ENCODE measurements at places on chromosomes 7 and 10.

DNA sequence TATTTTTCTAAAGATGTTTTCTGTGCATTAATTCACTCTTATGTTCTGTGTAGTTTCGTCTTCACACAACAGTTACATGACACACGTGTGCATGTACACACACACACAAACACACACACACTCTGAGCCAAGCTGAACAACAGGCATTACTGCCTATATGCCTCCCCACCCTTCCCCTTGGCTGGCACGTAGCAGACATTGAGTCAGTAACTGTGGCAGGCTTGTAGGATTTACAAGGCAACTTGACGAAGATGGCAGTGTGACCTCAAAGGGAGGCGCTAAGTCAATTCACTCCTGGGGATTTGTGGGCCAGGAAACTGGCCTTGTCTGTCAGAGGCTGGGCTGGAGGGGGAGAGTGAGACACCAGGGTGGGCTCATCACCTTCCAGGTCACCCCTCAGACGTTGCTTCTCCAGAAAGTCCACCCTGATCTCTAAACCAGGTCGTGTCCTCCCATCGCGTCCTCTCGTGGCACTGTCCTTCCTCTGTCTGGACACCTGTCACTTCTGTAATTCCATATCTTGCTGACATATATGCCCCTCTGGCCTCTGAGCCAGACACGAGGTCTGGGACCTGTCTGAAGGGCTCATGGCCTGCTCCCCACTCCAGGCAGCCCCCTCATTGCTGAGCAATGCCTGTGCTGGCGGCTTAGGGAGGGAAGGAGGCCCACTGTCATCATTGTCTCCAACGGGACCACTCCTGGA lies 41.1 kb upstream of the INPP5A start:
- DNase-seq: no peak

- DNase-seq: no peak
Measured at GRCh38 chr7:123242467-123243092, 42.8 kb upstream of the SLC13A1 start.

DNA sequence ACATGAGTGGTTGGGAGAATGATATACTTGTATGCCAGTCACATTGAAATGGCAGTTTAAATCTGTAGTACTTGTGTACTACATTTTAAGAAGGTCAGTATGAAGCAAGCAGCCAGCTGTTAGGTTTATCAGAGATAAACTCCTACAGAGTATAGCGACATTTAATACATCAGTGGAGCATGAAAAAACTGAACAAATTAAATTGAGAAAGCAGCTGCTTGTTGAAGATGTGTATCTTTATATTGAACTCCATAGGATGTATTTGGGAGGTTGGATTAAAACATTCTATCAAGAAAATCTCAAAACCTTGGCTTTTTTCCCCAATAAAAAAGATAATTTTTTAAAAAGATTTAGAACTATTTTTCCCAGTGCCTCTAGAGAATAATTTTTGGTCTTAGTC lies 47.8 kb downstream of the PHF14 start:
- no peak for DNase-seq

- DNase-seq: no peak
Measured at GRCh38 chr10:109912335-109913281, 10.7 kb downstream of the XPNPEP1 start.

DNA sequence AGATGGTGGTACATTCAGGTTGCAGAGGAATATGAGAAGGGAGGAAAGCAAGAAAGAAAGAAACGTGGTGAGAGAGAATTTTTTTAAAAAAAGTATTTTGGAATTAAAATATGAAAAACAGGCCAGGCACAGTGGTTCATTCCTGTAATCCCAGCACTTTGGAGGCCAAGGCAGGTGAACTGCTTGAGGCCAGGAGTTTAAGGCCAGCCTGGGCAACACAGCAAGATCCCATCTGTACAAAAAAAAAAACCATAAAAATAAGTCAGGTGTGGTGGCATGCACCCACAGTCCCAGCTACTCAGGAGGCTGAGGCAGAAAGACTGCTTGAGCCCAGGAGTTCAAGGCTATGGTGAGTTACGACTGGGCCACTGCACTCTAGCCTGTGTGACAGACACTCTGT lies 112.1 kb downstream of the PARD3 start:
- DNase-seq: no peak

DNA sequence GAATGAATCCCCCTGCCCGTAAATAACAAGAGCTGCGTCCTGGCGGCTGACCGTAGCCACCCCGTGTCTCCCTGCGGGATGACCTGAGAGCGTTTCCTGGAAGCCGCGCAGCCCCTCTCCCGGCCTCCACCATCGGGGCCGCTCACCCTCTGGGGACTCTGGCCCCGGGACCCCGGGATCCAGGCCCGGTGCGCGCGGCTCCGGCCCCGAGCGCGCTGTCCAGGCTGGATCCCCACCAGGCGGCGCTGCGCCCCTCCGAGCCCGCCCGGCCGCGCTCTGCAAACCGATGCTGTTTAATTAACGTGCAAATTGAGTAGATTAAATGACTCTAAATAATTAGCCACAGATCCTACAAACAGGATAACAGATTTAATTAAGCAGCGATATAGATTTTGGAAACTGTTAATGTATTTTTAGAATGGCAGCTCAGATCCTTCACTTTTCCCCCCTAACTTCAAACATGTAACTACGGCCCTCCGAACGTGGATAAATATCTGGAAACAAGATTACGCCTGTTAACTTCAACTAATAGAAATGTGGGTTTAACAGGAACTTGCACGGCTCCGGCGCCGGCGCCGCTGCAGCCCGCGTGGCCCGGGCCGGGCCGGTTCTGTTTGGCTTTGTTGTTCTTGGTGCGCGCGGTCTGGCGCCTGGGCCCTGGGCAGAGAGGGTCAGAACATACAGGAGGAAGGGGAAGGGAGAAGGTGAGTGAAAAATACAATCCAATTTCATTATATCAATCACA lies 7.1 kb upstream of the UNCX start:
- no peak for DNase-seq

- DNase-seq: no peak
Measured at GRCh38 chr7:127409629-127410028, 17.1 kb upstream of the ZNF800 start.

DNA sequence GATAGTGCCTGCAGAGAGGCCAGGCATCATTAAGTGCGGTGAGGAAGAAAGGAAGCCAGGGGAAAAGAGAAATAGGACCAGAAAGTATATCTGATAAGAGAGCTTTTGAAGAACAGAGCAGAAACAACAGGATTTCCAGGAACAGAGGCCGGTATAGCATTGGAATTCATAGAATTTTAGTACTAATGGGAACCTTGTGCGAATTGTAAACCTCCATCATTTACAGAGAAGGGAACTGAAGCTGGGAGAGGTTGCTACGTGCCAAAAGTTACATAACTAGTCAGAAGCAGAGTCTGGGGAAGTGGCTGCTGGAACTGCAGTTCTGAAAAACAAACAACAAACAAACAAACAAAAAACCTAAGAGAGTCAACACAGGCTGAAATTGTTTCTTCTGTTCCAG lies 5.4 kb upstream of the ZMYND11 start:
- no peak for DNase-seq

GRCh38 chr7:103689255-103689654 lies 243.2 kb upstream of the SLC26A5 start:
- no peak for DNase-seq

- DNase-seq: no peak
Measured at GRCh38 chr10:104403636-104404035, 50.0 kb downstream of the CFAP58 start.
